ENCODE measurements at places on chromosomes 12 and 14.

GRCh38 chr12:13744561-13744960 is 236.8 kb downstream of the GRIN2B start:
- DNase-seq: no peak

- DNase-seq: no peak
Observed at GRCh38 chr14:56796259-56796658, 14.0 kb downstream of the OTX2 start.

DNA sequence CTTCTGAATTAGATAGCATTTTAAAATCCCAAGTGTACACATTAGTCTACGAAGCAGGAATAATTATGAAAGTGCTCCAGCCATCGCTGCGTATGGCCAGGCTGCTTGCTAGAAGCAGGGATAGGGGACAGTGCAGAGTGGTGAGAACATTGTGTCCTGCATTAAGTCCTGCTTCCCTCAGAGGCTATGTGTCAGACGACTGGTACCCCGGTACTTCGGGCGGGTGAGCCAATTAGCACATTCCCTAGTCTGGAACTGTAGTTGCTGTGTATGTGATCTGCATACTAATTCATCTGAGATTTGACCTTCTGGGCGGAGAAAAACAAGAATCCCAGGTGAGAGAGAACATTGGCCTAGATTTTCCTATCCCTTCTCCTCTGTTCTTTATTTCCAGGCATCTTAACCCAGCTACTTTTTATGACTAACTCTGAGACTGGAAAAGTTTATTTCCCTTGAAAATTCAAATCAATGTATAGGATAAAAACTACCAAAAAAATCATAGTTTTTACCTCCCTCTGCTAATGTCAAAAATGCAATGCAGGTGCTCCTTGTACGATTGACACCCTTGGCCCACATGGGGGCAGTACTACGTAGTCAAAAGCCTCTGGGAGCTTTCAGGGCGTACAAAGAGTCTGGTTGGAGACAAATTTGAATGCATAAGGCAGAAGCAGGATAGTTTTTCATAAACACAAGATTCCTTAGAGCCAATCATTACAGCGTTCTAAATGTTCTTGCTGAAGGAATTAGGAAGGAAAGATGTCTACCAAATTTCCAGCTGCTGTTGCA is 764.3 kb downstream of the NOVA1 start:
- DNase-seq: no peak

DNA sequence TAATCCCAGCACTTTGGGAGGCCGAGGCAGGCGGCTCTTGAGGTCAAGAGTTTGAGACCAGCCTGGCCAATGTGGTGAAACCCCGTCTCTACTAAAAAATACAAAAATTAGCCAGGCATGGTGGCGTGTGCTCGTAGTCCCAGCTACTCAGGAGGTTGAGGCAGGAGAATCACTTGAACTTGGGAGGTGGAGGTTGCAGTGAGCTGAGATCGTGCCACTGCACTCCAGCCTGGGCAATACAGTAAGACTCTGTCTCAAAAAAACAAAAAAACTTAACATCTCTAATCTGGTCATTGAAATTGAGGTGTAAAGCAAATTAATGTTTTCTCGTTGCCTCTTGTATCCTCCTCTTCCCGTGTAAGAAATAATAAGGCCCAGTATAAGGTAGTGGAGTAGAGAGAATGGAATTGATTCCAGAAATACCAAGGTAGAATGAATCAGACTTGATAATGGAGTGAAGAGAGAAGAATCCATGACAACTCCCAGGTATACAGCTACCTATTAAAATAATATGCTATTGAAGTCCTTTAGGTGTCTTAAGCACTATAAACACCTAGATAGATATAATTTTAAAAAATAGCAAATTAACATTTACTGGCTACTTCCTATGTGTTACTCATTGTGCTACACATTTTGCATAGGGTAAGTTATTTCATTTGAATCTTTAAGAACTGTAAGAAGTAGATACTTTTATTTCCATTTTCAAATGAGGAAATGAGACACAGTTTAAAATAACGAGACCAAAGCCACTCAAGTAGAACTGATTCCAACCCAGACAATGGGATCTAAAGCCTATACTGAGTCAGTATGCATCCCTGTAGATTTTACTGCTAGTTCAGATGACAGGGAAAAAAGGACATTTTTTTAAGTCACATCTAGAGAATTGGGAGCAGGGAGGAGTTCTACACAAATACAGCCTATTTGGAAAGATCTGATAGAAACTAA is 23.2 kb downstream of the RAP1B start:
- no peak for DNase-seq

GRCh38 chr14:19975291-19975690 is at the start of gene OR4K15:
Gene OR4K15, plus strand, starts transcription at chr14:19975591. Its CDS starts 0 bp downstream, at chr14:19975591.
- no peak for DNase-seq

DNA sequence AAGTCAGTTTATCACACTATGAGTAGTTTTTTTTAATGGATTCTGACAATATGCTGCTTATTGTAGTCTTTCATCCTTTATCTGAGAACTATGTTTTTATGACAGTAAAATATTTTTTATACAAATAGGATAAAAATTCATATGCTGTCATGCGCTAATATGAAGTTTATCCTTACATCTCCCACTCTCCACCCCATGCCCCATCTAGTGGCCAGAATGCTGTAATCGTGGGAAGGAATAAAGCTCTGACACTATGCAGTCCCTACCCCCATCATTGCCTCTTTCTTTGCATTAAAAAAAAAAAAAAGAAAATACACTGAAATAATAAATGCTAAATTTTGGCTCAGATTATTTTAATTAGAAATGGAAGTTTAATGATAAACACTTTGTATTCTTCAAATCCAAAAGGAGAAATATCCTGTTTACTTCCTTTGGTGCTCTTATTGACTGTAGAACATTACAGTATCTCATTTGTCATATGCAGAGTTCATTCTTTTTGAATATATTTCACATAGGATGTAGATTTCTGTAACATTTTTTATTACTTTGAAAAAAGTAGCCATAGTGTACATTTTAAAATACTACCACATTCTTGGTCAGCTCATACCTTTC is 145.9 kb upstream of the SLCO1C1 start:
- no peak for DNase-seq

GRCh38 chr14:36020120-36021029 is 156.1 kb downstream of the PTCSC3 start:
- no peak for DNase-seq

- DNase-seq: no peak
Observed at GRCh38 chr12:94290353-94290752, 142.0 kb downstream of the PLXNC1 start.

DNA sequence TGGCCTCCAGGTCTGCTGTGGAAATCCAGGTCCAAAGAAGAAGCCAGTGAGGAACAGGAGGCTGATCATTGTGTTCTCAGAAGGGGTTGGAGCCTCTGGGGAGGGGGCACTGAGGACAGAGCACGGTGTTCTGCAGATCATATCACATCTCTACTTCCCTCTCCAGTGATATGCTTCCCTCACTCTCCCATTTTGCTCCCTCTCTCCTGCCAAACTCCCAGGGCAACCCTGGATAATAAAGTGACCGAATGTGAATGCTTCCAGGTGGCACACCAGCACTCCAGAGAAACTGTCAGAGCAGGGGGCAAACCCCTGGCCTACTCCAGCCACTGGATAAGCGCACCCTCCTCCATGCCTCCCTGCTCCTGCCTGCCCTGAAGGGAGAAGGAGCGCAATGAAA is 57.8 kb downstream of the DPF3 start:
- DNase-seq: no peak
